Ureter (tissue), 1 donor: ENCODE measurements at places on chromosomes 3 and 15. TPM values are rescaled to one million over a fixed set of nuclear protein-coding genes. Genes with fewer than 3 reads are reported as not detected.

DNA sequence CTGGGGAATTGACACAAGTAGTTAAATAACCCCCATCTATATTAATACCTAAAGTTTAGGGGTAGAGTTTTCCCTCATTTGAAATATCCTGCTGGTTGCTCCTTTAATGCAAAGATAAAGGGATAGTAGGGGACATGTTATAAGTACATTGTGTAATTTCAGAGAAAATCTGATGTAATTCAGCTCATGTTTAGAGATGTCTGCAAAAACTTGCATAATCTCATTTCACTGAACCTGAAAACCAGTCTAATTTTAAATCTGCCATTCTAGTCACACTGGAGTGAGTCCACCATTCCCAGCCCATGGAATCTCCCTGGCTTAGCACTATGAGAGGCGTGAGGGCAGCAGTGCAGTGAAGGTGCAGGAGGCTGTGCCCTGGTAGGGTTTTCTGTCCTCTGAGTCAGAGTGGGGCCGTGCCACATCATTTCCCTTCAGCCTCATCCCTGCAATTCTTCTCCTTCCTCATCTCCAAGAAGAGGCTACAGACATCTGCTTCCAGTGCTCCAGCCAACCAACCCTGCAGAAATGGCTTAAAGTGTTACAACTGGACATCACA is 246.3 kb upstream of the UMPS start:
- DNase-seq = no peak

DNA sequence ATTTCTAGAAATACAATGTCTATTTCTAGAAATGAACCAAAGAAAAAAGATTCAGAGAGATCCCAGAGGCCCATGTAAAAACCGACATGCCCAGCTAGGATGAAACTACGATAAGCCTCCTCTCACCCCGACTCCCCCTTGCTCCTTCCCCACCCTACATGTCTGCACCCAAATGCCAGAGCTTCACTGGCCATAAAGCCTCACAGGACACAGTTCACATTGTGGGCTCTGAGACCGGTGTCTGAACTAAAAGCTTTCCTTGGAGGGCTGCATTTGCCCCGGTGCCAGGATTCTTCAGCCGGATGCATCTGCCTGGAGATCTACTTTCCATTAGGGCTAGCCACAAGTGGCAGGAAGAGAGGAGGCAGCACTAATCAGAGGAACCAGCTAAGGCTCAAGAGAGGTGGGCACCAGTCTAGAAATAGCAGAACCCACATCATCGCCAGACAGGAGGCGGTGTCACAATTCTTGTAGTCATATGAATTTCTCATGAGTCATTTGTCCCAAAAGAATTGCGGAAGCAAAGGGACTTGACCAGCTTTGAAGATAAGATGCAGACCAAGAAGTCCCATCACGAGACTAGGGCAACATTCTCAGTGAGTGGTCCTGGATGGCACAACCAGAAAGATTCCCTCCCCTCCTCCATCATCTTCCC is 353.6 kb downstream of the NTRK3 start:
- no peak for DNase-seq

DNA sequence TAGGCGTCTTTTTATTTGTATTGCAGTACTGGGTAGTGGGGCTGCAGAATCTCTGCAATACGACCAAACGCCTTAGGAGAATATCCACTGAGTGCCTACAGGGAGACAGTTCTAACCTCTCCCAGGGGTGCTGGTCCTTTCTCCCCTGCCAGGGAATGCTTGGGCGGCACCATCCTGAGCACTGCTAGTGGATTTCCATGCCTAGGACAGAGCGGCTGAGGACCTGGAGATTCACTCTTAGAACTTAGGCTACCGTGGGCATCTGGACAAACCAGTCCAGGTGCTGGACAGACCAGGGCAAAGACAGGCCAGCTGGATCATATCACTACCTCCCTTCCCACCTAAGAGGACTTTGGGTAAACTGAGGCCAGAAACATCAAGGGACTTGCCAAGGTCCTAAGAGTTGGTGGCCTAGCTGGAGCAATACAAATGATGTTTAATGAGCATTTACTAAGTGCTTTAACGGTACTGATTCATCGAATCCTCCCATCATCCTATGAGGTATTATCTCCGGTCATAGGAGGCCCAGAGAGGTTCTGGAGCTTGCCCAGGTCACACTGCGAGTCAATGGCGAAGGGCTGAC is 902 bp downstream of the TMEM44 start:
- no peak for DNase-seq

GRCh38 chr3:117846238-117846637 is 1136.7 kb downstream of the TUSC7 start:
- no peak for DNase-seq

DNA sequence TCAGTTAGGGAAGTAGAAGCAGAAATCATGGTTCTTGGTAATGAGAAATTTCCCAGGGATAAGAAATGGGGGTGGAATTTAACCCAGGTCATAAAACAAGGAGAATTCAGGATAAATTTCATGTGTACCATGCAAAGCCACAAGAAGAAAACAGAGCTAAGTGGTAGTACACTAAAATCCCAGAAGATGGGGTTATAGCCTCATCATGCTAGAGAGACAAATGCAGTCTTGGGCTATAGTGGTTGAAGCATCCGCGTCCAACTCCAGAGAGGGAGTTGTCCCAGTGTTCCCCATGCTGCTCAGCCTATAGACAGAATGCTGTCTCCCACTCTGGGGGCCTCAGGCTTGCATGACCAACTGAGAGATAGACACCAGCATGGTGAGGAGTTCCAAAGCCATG is 36.2 kb upstream of the CLRN1 start:
- no peak for DNase-seq

The GOLGA8J gene
- not detected for total RNA-seq

The EFCC1 gene
- 2.1 TPM for total RNA-seq
